ENCODE measurements at places on chromosomes 11 and 22. TPM values are rescaled to one million over a fixed set of nuclear protein-coding genes. Genes with fewer than 3 reads are reported as not detected.

LUZP2 gene
- 0.99 TPM for total RNA-seq

OR51B2 gene
- not detected for total RNA-seq

CEND1 gene
- 2.1 TPM for total RNA-seq

SLC17A6 gene
- not detected for total RNA-seq

CNGA4 gene
- total RNA-seq = not detected

OVOL1 gene
- total RNA-seq = not detected

GSTT4 gene
- not detected for total RNA-seq

SLC22A6 gene
- not detected for total RNA-seq

HBD gene
- not detected for total RNA-seq

Measured in esophagus muscularis mucosa (tissue), 4 donors.